ENCODE measurements at places on chromosomes 5 and 9.

DNA sequence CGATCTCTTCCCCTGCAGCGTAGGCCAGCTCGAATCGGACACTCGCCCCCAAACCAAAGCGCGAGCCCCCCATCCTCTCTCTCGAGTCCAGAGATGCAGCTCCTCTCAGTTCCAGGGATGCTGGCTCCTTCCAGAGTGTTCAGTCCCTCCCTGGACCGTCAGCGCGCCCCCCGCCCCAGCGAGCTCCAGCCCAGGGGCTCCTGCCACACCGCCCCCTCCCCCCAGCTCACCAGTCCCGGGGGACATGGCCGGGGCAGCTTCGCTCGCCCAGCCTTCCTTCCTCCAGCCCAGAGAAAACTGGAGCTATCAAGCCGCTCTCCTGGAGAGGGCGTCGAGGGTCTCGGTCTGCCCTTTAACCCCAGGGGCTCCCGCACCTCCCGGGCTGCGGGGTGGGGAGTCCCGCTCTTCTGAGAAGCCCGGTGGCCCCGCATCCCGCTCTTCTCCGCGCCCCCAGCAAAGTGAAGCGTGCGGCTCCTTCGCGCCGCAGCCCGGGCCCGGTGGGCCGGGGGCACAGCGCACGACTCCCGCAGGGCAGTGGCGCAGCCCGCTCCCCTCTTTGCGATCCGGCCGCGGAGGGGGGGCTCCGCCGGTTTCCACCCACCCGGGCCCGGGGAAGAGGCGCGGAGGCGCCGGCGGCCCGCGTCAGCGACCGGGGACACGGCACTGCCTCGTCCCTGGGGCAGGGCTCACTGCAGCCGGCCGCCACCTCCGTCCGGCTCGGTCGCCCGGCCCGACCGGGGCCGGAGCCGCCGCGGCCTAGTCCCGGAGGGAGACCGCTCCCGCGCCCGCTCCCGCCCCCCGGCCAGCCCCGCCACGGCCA, 587 bp downstream of the MIER3 start:
- peak; percentile 62 for DNase-seq

- DNase-seq: no peak
These were observed 163.9 kb downstream of the ARRDC3 start for GRCh38 chr5:91219091-91219802.

DNA sequence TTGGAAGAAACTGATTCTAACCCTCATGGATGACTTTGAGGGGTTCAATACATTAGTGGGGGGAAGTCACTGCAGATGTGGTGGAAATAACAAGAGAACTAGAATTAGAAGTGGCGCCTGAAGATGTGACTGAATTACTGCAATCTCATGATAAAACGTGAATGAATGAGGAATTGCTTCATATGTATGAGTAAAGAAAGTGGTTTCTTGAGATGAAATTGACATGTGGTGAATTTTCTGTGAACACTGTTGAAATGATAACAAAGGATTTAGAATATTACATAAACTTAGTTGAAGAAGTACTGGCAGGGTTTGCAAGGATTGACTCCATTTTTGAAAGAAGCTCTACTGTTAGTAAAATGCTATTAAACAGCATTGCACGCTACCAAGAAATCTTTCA, 113.0 kb downstream of the UGCG start:
- no peak for DNase-seq

DNA sequence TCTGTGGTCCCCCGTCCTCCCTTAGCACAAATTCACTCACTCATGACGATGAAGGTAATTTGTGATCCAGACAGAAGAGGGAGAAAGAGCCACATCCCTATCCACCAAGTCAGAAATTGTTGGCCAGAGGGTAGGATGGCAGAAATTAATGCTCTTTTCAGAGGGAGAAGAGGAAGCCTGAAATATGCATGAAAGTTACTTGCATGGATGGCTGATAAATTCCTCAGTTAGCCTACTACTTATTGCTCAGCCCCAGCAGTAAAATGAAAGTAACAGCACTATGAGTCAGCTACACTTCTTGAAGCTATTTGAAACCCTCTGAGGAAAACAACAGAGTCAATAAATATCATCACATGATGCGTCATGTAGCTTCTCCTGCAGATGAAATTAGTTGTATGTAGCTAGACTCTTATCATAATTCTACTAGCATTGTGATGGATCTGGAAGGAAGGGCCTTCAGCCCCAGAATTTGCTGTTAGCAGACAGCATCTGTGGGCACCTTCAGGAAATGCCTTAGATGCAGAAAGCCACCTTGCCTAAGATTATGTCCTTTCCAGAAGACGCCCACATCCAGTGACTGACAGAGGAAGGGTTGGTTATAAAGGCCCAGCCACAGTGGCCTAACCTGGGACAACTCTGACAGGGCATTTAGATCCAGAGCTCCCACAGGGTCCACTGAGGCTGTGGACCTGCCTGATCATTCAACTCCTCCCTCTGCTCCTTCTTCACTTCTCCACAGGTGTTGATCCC, 81.2 kb upstream of the CCDC112 start:
- no peak for DNase-seq

Data from endothelial cell (in vitro differentiated cells).